ENCODE measurements at places on chromosomes 1 and 21. TPM values are rescaled to one million over a fixed set of nuclear protein-coding genes. Genes with fewer than 3 reads are reported as not detected.
A peak's percentile ranks its signal among the peaks of the same experiment; 100 is the strongest.

GRCh38 chr1:82032068-82032467 lies 231.3 kb downstream of the ADGRL2 start:
- DNase-seq, result peak; percentile 30

DNA sequence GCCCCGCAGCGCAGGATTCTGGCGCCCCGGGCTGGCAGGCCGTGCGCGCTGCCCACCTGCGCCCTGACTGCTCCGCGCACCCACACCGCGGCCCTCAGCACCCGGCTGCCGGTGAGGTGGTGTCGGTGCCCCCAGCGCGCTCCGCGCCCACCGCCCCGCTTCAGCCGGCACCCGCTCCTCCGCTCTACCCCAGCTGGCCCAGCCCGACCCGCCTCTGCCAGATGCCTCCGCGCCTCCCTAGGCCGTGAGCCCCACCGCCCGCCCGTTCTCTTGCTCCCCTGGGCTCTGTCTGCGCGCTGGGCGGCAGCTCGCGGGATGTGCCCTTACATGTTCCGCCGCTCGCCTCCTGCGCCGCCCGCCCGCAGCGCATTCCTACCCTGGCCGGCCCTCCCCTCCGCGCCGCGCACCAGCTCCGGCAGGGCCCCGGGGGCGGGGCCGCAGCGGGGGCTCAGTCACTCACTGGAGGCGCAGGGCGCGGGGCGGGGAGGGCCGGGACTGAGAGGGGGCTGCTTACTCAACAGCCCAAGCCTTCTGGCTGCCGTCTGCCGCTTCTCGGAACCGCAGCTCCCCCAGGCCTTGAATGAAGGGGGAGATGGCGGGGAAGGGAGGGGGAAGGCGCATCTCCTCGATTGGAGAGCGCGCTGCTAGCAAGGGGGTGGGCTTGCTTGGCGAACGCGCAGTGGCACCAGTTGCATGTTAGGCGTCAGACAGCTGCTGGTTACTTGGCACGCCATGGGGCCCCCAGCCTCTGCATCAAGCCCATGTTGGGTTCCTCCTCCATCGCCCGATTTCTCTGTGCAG lies at the start of gene PHLDA3:
Gene PHLDA3 (minus strand): TSS at position 345 of the 801 bp plus-strand sequence. CDS start 402 bp downstream, outside the sequence.
- peak; percentile 81 for DNase-seq

DNA sequence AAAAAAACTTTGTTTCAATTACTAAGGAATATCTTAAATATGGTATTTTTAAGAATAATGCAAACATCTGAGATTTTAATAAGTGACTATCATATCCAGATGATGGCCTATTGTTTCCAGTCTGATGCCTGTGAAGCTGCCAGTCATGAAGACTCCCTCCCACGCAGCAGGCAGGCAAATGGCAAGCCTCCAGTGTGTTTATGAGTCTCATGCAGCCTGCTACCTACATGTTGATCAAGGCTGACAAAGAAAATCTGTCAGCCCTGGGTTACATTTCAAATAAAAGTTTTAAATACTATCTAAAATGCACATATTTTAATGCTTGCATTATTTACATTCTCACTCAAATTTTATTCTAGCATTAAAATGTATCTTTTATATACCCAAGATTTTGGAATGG lies 137.6 kb upstream of the RNPC3 start:
- no peak for DNase-seq

- no peak for DNase-seq
Measured at GRCh38 chr1:1918901-1919303, at the start of gene TMEM52. Gene TMEM52, minus strand, starts transcription at chr1:1919279. Its CDS starts 14 bp downstream, at chr1:1919265.

- peak; percentile 10 for DNase-seq
Measured at GRCh38 chr1:66403007-66403731, 130.8 kb upstream of the SGIP1 start.

- DNase-seq, result no peak
Measured at GRCh38 chr1:227779685-227780084, 35.8 kb upstream of the PRSS38 start.

DNA sequence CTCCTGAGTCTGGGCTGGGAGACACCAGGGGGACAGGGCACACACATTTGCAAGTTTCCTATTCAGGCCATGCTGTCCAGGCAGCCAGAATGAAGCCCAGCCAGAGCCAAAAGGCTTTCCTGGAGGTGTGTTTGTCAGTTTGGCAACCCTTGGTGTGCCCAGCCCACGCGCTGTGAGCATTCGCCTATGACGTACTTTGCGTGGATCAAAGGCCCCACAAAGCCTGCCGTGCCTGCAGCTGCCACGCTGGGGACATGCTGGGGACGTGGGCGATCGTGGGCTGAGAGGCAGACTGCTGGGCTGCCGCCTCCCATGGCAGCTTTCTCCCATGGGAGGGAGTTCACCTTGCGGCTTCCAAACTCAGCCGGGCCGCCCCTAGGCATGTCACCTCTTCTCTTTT lies 57.5 kb downstream of the CD247 start:
- DNase-seq, result no peak

- DNase-seq, result no peak
Measured at GRCh38 chr1:200471739-200472138, 61.9 kb upstream of the ZNF281 start.

GRCh38 chr1:15761366-15762128 lies 3.0 kb downstream of the FBLIM1 start:
- no peak for DNase-seq

DNA sequence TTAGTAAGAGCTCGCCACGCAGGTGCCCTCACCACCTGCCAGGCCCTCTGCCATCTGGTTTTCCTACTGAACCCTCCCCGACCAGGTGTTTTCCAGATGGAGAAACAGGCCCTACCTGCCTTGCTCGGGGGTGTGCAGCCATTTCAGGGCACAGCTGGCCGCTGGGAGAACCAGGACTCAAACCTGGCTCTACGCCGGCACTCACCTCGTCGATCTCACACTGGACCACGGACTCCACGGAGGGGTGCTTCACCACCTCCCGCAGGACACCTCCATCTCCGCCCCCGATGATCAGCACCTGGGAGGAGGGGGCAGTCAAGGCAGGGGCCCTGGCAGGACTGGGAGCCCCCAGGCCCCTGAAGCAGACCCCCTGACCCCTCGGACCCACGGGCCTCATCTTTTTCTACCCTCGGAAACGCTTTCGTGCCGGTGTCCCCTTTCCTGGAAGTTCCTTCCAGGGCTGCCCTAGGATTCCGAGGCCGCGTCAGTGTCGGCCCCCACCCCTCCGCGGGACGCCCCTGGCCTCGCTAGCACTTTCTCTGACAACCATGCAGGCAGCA lies 1.1 kb downstream of the SRM start:
- no peak for DNase-seq

The CAPN9 gene
- polyA plus RNA-seq, result 1.1 TPM

The GCSAML gene
- polyA plus RNA-seq, result 0.38 TPM

The BLACAT1 gene
- 3.7 TPM for polyA plus RNA-seq

The SLC45A3 gene
- polyA plus RNA-seq, result 11.8 TPM

The PODN gene
- 2.0 TPM for polyA plus RNA-seq

Data from renal pelvis (tissue), 12 donors.